ENCODE measurements at places on chromosomes 2 and 18. TPM values are rescaled to one million over a fixed set of nuclear protein-coding genes. Genes with fewer than 3 reads are reported as not detected.

LINC00305 gene
- total RNA-seq: not detected

DNA sequence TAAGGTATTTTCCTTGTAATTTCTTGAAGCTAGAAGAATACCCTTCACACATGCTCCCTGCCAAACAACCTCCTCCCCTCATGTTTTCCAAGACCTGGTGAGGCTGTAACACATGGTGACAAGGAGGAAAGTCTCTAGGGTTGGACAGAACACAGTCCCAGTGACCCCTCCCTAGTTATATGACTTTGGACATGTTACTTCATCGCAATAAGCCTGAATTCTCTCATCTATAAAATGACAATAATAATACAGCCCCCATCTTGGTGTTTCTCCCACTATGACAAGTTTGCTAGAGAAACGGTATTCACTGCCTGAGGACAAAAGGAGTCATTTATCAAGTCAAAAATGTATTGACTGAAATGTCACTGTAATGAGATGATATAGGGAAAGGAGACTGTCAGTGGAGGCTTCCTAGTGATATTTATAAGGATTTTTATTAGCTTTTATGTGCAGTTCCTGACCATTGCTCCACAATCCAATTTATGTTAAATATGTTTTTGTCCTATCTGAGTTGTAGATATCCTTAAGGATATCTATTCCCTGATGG lies 464.4 kb downstream of the SUCLG1 start:
- H3K27me3 ChIP-seq: no peaks in the 10 kb centered on the region
- no peak overlapping the region for H3K27ac ChIP-seq
- no peak for DNase-seq
- peaks cover 7% of the 10 kb centered on the region for H3K4me1 ChIP-seq
- H3K36me3 ChIP-seq: no peaks in the 10 kb centered on the region

DNA sequence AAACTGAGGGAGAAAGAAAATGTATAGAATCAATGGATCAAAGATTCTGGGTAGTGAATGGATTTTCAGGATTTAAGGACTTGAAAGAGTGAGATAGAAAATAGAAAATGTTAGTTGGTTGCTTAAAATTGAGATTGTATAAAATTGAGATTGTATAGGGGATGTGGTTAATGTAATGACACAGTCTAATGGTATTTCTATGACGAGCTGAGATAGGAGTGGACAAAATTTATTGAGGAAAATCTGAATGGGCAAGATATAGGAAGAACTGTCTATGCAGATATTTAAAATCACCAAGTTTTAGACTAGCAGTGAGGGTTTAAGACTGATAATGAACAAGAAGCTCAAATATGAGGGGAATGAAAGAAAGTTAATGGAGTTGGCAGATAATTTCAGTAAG lies 406.6 kb downstream of the NYAP2 start:
- H3K27me3 ChIP-seq: no peaks in the 10 kb centered on the region
- no peak overlapping the region for H3K27ac ChIP-seq
- no peak for DNase-seq
- peaks cover 12% of the 10 kb centered on the region for H3K4me1 ChIP-seq
- H3K36me3 ChIP-seq: no peaks in the 10 kb centered on the region
- no peak overlapping the region for H3K4me3 ChIP-seq

GRCh38 chr18:77250926-77251729 lies 1.5 kb downstream of the GALR1 start:
- 0 out of 2 replicates have a peak, but pooled peaks cover 2% of the 10 kb centered on the region for H3K4me1 ChIP-seq
- no peak overlapping the region for H3K4me3 ChIP-seq
- no peaks in the 10 kb centered on the region for H3K27me3 ChIP-seq
- no peak overlapping the region for H3K27ac ChIP-seq

DNA sequence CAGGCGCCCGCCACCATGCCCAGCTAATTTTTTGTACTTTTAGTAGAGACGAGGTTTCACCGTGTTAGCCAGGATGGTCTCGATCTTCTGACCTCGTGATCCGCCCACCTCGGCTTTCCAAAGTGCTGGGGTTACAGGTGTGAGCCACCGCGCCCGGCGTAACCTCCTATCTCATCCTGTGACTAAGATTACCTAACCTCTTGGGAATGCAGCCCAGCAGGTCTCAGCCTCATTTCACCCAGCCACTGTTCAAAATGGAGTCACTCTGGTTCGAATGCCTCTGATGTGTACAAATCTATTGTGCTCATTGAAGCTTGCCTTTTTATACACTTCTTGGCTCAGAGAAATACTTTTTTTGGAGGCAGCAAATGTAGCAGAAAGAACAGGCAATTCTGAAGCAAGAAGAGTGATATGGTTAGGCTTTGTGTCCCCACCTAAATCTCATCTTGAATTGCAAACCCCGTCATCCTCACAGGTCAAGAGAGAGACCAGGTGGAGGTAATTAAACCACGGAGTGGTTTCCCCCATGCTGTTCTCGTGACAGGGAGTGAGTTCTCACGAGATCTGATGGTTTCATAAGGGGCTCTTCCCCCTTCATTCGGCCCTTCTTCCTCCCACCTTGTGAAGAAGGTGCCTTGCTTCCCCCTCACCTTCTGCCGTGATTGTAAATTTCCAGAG lies 60.6 kb downstream of the SLC4A3 start:
- peak overlapping the region; percentile 72 for H3K4me3 ChIP-seq
- peak overlapping the region; percentile 98 for H3K27ac ChIP-seq
- H3K36me3 ChIP-seq: no peaks in the 10 kb centered on the region
- peaks cover 92% of the 10 kb centered on the region for H3K4me1 ChIP-seq
- DNase-seq: peak; percentile 83

DNA sequence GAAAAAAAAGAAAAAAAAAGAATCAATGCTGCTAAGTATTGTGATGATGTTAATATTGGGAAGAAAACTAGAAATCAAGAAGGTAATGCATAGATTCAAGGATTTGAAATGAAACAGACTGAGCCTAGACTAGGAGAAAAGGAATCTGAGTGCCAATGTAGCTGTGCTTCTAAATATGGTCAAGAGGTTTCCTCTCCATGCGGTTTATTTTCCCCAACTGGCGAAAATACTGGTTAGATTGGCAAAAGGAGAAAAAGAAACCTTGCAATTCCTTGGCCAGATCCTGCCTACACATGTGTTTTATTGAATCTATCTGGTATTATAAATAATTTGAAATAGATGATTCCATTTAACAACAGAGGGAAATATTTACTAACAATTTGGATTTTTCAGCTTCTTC lies 5.7 kb downstream of the SCN3A start:
- H3K36me3 ChIP-seq: no peaks in the 10 kb centered on the region
- H3K4me3 ChIP-seq: no peak overlapping the region
- no peak overlapping the region for H3K27ac ChIP-seq
- DNase-seq: no peak

BOLL gene
- not detected for total RNA-seq

- DNase-seq: no peak
- no peak overlapping the region for H3K4me3 ChIP-seq
- no peaks in the 10 kb centered on the region for H3K4me1 ChIP-seq
- no peak overlapping the region for H3K27ac ChIP-seq
Measured at GRCh38 chr2:204282525-204282924, 262.8 kb upstream of the PARD3B start.

PLEK gene
- total RNA-seq: 0.22 TPM

DNA sequence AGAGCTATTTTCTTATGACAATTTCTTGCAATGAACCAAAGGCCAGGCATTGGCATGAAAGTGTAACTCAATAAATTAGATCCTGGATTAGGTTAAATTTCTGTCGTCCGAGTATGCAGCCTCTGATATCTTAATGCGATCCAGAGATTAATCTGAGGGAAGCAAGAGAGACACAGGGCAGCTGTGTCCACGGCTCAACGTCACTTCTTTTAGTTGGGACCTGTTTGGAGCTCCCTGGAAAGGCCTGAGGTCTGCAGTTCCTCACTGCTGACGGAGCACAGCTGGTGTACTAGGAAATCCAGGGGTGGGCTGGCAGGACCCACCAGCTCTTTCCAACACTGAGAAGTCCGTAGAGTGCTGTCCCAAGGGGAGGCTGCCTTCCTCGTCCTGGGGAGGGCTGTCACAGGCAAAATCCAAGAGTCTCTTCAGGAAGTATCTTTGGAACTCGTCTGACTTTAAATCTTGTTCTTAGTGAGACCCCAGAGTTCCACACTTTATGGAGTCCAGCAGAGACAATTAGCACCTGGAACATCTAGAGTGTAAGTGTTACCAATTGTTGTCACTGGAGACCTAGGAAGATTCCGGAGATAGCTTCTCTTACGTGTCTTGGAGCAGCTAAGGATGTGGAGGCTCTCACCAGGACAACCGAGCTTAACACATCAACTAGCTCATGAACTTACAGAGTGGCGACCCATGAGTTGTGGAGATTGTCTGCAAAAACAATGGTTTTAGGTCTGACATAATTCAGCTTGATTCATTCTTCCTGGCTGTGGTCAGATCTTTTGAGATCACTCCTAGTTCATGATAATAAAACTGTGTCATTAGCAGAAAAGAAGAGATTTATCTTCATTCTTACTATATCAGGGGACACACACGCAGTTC lies 173.7 kb downstream of the ACKR3 start:
- no peaks in the 10 kb centered on the region for H3K4me1 ChIP-seq
- no peak for DNase-seq
- H3K36me3 ChIP-seq: no peaks in the 10 kb centered on the region
- peaks cover 61% of the 10 kb centered on the region for H3K27me3 ChIP-seq
- H3K4me3 ChIP-seq: no peak overlapping the region

DNA sequence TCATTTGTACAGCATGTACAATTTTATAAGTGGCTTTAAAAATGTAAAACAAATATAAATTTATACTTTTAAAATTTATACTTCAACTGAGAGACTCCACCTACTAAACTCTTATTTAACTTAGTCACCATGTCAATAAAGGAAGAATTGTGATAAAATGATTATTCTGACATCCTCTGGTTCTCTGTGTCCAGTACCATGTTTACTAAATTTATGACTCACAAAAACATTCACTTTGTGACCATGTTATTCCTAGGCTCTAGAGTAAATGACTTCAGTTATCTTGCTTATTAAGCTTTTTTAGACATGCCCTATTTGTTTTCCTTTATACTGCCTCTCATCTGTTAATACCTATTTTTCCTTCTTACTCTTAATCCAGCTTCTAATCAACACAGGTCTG lies 959.6 kb upstream of the SLC39A10 start:
- H3K27me3 ChIP-seq: no peaks in the 10 kb centered on the region
- no peak overlapping the region for H3K27ac ChIP-seq
- no peaks in the 10 kb centered on the region for H3K4me1 ChIP-seq
- H3K4me3 ChIP-seq: no peak overlapping the region

GRCh38 chr2:95208106-95208505 lies 785 bp downstream of the ZNF892 start:
- H3K4me3 ChIP-seq: no peak overlapping the region
- no peak for DNase-seq
- H3K36me3 ChIP-seq: no peaks in the 10 kb centered on the region
- H3K4me1 ChIP-seq: no peaks in the 10 kb centered on the region

DNA sequence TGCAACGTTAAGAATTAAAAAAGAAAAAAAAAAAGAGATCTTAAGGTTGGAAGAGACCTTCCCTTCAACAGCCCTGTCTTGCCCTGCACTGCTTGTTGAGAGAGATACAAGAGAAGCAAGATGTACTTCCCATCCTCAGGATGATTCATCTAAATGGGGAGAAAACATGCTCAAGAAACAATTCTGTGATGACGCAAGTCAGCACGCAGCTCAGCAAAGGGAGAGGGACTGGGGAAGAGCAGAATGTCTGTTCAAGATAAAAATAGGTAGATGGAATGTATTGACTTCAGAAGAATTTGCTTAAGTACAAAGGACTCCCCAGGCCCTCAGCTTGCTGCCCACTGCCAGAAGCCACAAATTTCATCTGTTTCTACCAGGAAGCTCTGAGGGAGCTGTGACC lies 198.2 kb upstream of the SPRED2 start:
- H3K27ac ChIP-seq: no peak overlapping the region
- H3K27me3 ChIP-seq: no peaks in the 10 kb centered on the region
- H3K4me3 ChIP-seq: no peak overlapping the region
- DNase-seq: no peak
- no peaks in the 10 kb centered on the region for H3K4me1 ChIP-seq
- H3K36me3 ChIP-seq: no peaks in the 10 kb centered on the region

- H3K27ac ChIP-seq: no peak overlapping the region
- H3K4me1 ChIP-seq: peaks cover 6% of the 10 kb centered on the region
- H3K36me3 ChIP-seq: no peaks in the 10 kb centered on the region
- no peaks in the 10 kb centered on the region for H3K27me3 ChIP-seq
Measured at GRCh38 chr2:176003958-176004357, 1.9 kb upstream of the LNPK start.

UGT1A3 gene
- not detected for total RNA-seq

SCN9A gene
- total RNA-seq: 0.07 TPM

DNA sequence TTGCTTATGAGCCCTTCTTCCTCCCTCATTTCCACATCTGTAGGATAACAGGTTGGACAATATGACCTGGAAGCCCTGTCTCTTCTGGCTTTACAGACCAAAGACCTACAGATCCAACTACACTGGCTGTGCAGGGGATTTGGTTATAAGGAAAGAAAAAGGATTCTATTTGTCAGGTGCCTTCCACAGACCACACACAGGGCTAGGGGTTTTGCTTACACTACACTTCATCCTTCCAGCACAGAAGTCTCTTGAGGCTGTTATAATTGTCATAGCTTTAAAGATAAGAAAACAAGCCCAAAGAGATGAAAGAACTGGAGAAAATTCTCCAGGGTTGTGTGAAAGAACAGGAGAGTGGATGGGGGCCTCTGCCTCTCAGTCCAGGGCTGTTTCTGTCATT lies 302.6 kb downstream of the MYCN start:
- no peaks in the 10 kb centered on the region for H3K4me1 ChIP-seq
- H3K4me3 ChIP-seq: no peak overlapping the region
- H3K36me3 ChIP-seq: no peaks in the 10 kb centered on the region
- H3K27ac ChIP-seq: no peak overlapping the region
- peaks cover 19% of the 10 kb centered on the region for H3K27me3 ChIP-seq

DNA sequence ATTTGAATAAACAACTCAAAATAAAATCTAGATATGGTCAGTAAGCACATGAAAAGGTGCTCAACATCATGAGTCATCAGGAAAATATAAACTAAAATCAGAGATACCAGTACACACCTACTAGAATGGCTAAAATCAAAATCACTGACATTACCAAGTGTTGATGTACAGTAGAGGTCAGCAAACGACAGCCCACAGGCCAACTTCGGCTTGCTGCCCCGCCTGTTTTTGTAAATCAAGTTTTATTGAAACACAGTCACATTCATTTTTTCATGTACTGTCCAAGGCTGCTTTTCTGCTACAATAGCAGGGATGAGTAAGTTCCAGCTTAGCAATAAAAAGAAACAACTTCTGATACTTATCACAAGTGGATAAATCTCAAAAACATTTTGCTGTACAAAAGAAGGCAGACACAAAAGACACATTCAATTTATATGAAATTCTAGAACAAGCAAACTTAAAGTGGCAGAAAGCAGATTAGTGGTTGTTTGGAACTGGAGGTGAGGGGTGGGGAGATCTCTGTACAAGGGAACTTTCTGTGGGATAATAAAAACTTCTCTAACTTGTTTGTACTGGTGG lies 32.1 kb downstream of the TRAK2 start:
- no peak for DNase-seq
- peaks cover 6% of the 10 kb centered on the region for H3K4me1 ChIP-seq
- no peak overlapping the region for H3K27ac ChIP-seq
- H3K27me3 ChIP-seq: no peaks in the 10 kb centered on the region
- H3K4me3 ChIP-seq: no peak overlapping the region
- H3K36me3 ChIP-seq: no peaks in the 10 kb centered on the region

Data from HCT116 (cell line).